ENCODE measurements at places on chromosomes 2 and 18. TPM values are rescaled to one million over a fixed set of nuclear protein-coding genes. Genes with fewer than 3 reads are reported as not detected.

GRCh38 chr2:63962186-63962585 lies 57.0 kb downstream of the VPS54 start:
- H3K36me3 ChIP-seq: peaks cover 77% of the 10 kb centered on the region
- H3K27me3 ChIP-seq: no peaks in the 10 kb centered on the region
- H3K4me1 ChIP-seq: no peaks in the 10 kb centered on the region
- no peak overlapping the region for H3K27ac ChIP-seq
- no peak overlapping the region for H3K4me3 ChIP-seq
- DNase-seq: no peak

GRCh38 chr2:226333388-226333787 lies 466.2 kb downstream of the IRS1 start:
- H3K27ac ChIP-seq: no peak overlapping the region
- H3K27me3 ChIP-seq: no peaks in the 10 kb centered on the region
- H3K4me1 ChIP-seq: no peaks in the 10 kb centered on the region
- H3K36me3 ChIP-seq: no peaks in the 10 kb centered on the region
- no peak for DNase-seq
- no peak overlapping the region for H3K4me3 ChIP-seq

DNA sequence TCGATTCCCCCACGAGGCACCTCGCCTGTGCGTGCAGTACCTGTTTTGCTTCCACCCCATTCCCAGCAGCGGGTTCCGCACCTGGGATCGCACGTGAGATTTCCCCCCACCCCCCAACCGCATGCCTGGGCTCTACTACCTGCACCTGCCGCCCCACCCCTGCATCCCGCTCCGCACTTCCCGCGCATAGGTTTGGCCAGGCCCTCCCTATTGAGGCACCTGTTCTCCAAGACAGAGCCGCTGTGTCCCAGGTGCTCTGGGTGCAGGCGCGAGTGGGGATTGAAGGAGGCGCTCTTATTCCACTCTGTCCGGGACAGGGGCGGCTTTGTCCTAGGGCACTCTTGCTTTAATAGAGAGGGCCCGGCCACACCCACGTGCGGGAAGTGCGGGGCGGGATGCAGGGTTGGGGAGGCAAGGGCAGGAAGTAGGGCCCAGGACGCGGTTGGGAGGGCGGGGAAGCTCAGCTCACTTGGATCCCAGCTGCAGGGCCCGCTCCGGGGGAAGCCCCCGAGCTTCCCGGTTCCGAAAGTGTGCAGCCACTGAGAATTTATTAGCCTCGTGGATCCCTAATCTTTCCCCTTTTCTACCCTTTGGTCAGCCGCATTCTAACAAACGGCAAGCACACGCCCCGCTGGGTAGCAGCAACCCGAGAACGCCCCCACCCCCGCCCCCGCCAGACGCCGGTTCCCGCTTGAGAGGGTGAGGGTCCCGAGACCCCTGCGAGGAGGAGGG lies 670 bp upstream of the MOCOS start:
- H3K4me3 ChIP-seq: peak overlapping the region; percentile 74
- peaks cover 27% of the 10 kb centered on the region for H3K4me1 ChIP-seq
- no peak overlapping the region for H3K27ac ChIP-seq

- H3K27me3 ChIP-seq: no peaks in the 10 kb centered on the region
- H3K36me3 ChIP-seq: peaks cover 53% of the 10 kb centered on the region
- H3K27ac ChIP-seq: no peak overlapping the region
Measured at GRCh38 chr18:51051105-51051712, 21.2 kb downstream of the SMAD4 start.

Gene CD8B2
- total RNA-seq: 0.33 TPM

DNA sequence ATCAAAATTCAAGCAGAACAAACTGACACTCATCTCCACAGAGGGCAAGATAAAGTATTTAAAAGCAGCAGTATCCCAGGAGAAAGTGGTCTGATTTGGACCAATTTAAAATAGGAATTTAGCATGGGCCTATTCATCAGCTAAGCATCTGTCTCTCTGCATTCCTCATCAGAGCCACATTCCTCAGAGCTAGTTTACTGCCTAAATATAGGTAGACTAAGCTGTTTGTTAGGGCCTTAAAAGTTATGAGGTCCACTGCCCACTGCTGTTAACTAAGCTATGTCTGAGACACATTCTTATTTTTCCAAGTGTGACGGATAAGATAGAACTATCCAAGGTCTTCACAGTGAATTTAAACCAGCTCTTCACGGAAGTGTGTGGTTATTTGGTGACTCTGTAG lies 17.6 kb downstream of the NEB start:
- no peak overlapping the region for H3K27ac ChIP-seq
- DNase-seq: no peak
- no peaks in the 10 kb centered on the region for H3K4me1 ChIP-seq
- H3K4me3 ChIP-seq: no peak overlapping the region
- no peaks in the 10 kb centered on the region for H3K36me3 ChIP-seq

DNA sequence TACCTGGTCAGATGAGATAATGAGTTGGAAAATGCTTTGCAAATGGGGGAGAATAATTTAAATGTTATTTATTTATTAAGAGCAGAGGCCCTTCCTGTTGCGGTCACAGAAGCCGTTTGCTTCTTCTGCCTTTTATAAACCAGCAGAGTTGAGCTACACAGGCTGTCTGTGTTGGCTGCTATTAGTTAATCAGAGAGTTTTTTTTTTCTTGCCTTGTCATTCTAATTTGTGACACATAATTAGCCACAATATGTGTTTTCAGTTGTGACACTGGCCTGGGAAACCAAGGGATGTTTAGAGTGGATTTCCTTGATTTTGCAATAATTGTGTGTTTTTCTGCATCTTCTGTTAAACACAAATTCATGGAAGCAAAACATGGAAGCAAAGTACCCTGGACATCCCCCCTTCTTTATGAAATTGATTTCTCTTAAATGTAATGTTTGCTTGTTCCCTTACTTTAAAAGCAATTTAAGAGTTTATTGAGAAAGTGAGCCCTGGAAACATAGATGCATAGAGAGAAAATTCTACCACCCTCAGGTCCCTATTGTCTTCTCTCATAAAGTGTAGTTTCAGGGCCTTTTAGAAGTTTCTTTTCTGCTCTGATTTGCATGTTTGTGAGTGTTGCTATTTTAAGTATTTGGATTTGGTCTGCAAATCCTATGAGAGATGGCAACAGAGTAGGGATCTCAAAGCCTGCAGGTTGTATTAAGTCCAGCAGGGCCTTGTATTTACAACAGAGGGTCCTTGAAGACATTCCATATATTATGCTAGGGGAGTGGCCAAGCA lies 22.8 kb upstream of the IL37 start:
- H3K27ac ChIP-seq: no peak overlapping the region
- no peaks in the 10 kb centered on the region for H3K36me3 ChIP-seq
- no peak overlapping the region for H3K4me3 ChIP-seq
- no peaks in the 10 kb centered on the region for H3K27me3 ChIP-seq
- H3K4me1 ChIP-seq: no peaks in the 10 kb centered on the region
- DNase-seq: no peak

Gene CDK15
- total RNA-seq: not detected

Gene IL1B
- 16.9 TPM for total RNA-seq

- no peak overlapping the region for H3K27ac ChIP-seq
- no peaks in the 10 kb centered on the region for H3K36me3 ChIP-seq
- no peaks in the 10 kb centered on the region for H3K4me1 ChIP-seq
Measured at GRCh38 chr18:42649331-42650035, 466.0 kb downstream of the RIT2 start.

DNA sequence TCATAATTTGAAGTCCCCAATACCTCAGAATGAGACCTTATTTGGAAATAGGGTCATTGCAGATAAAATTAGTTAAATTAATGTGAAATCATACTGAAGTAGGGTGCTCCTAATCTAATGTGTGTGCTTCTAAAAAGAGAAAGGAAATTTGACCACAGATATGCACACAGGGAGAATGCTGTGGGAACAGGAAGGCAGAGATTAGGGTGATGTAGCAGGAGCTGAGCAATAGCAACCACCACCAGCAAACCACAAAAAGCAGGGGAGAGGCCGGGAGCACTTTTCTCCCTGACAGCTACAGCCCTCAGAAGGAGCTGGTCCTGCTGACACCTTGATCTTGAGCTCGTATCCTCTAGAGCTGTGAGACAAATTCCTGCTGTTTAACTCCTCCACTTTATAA lies 24.6 kb upstream of the SCG2 start:
- no peak overlapping the region for H3K27ac ChIP-seq
- no peak for DNase-seq
- no peak overlapping the region for H3K4me3 ChIP-seq
- H3K27me3 ChIP-seq: peaks cover 5% of the 10 kb centered on the region
- no peaks in the 10 kb centered on the region for H3K36me3 ChIP-seq

All from spleen (tissue), 13 donors.